ENCODE measurements at places on chromosomes 11 and 22. TPM values are rescaled to one million over a fixed set of nuclear protein-coding genes. Genes with fewer than 3 reads are reported as not detected.

GLYAT gene
- not detected for total RNA-seq

CCDC116 gene
- total RNA-seq, result 0.23 TPM

PGR gene
- total RNA-seq, result 0.46 TPM

NFAM1 gene
- total RNA-seq, result 1.6 TPM

PGA5 gene
- not detected for total RNA-seq

SLCO2B1 gene
- total RNA-seq, result 18.0 TPM

MMP10 gene
- total RNA-seq, result 0.23 TPM

RIMBP3C gene
- total RNA-seq, result 0.69 TPM

KCTD21 gene
- 8.3 TPM for total RNA-seq

SEC14L6 gene
- 2.1 TPM for total RNA-seq

HSPB2 gene
- 0.92 TPM for total RNA-seq

RIBC2 gene
- 2.5 TPM for total RNA-seq

MUC6 gene
- total RNA-seq, result not detected

SPDYC gene
- not detected for total RNA-seq

KRTAP5-2 gene
- not detected for total RNA-seq

CST6 gene
- not detected for total RNA-seq

RFPL2 gene
- total RNA-seq, result 2.5 TPM

RFPL3 gene
- total RNA-seq, result not detected

CCDC89 gene
- total RNA-seq, result 2.5 TPM

OR2AT4 gene
- not detected for total RNA-seq

LAYN gene
- total RNA-seq, result 2.5 TPM

TMEM126A gene
- total RNA-seq, result 37.6 TPM

KCNJ11 gene
- total RNA-seq, result 14.5 TPM

OR51B5 gene
- 0.46 TPM for total RNA-seq

CHEK1 gene
- total RNA-seq, result 21.9 TPM

C22orf42 gene
- total RNA-seq, result 24.7 TPM

DEUP1 gene
- total RNA-seq, result 1.8 TPM

Measured in diencephalon (tissue), 1 donor.